RWPE2 (cell line): ENCODE measurements at places on chromosomes 5 and 9.

DNA sequence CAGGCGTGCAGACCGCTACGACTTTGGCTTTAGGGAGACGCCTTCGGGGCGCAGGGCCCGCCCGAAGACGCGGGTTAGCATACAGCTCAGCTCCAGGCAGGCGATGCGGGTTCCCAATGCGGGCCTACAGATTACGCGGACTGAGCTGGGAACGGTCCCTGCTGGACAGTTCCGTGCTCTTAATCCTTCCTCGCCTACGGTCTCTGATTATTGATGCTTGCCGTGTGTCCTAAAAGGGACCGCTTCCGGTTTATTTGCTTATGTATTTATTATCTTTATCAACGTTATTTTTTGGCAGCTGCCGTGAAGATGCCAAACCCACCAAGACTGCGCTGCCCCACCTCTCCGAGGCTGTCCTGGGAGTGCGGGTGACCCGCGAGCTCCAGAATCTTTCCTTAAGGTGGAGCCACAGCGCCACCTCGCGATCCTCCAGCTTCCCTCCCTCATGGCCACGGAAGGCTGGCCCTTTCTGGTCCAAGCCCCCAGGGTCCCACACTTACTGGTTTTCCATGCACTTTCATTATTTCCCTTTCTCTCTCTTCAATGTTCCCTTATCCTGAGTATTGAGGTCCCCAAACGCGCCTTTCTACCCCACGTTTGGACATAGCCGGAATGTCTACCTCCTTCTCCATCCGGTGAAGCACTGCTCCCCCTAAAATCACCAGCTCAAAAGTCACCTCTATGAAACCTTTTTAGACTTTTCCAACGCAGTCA lies 7.0 kb upstream of the EBF1 start:
- peaks cover 99% of the 10 kb centered on the region for H3K27me3 ChIP-seq
- no peaks in the 10 kb centered on the region for H3K36me3 ChIP-seq
- H3K27ac ChIP-seq = no peak overlapping the region
- no peak overlapping the region for H3K4me3 ChIP-seq
- no peak for DNase-seq

GRCh38 chr9:124320062-124320973 lies 62.6 kb downstream of the NEK6 start:
- no peaks in the 10 kb centered on the region for H3K4me1 ChIP-seq
- peaks cover 66% of the 10 kb centered on the region for H3K36me3 ChIP-seq
- H3K27me3 ChIP-seq = no peaks in the 10 kb centered on the region
- no peak overlapping the region for H3K4me3 ChIP-seq
- no peak for DNase-seq
- H3K27ac ChIP-seq = no peak overlapping the region

GRCh38 chr9:82553654-82554366 lies 509.1 kb downstream of the RASEF start:
- no peak overlapping the region for H3K4me3 ChIP-seq
- H3K27me3 ChIP-seq = no peaks in the 10 kb centered on the region
- no peaks in the 10 kb centered on the region for H3K36me3 ChIP-seq
- DNase-seq = no peak
- H3K27ac ChIP-seq = no peak overlapping the region

DNA sequence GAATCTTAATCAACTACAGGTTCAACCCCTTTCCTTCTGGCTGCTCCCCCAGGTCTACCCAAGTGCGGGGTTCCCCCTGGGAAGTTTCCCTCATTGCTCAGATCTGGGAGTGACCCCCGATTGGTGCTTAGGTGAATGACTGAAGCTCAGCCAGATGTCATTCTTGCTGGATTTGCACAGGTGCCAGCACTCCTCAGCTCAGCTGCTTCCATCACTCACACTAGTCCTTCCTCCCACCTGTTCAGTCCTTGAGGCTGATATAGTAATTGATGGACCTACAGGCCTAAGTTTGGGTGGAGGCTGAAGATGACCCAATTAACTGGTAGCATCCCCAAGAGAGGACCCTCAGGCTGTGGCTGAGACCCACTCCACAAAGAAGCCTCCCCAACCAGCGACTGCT lies 32.9 kb downstream of the PRLR start:
- peaks cover 10% of the 10 kb centered on the region for H3K27me3 ChIP-seq
- no peak overlapping the region for H3K27ac ChIP-seq
- DNase-seq = no peak
- no peaks in the 10 kb centered on the region for H3K36me3 ChIP-seq
- no peak overlapping the region for H3K4me3 ChIP-seq

GRCh38 chr9:71271602-71272001 lies 150.2 kb upstream of the TRPM3 start:
- no peak overlapping the region for H3K27ac ChIP-seq
- no peak for DNase-seq
- H3K27me3 ChIP-seq = no peaks in the 10 kb centered on the region

GRCh38 chr9:113682297-113682771 lies 193.8 kb upstream of the ZNF618 start:
- H3K4me1 ChIP-seq = no peaks in the 10 kb centered on the region
- no peaks in the 10 kb centered on the region for H3K36me3 ChIP-seq
- peaks cover 5% of the 10 kb centered on the region for H3K27me3 ChIP-seq
- no peak overlapping the region for H3K4me3 ChIP-seq
- no peak overlapping the region for H3K27ac ChIP-seq

- no peaks in the 10 kb centered on the region for H3K27me3 ChIP-seq
- H3K27ac ChIP-seq = no peak overlapping the region
- H3K4me3 ChIP-seq = no peak overlapping the region
Observed at GRCh38 chr5:143170104-143170503, 233.4 kb downstream of the NR3C1 start.

GRCh38 chr5:51889703-51890102 lies 506.5 kb downstream of the ISL1 start:
- H3K4me3 ChIP-seq = no peak overlapping the region
- H3K27ac ChIP-seq = no peak overlapping the region
- H3K27me3 ChIP-seq = no peaks in the 10 kb centered on the region
- no peaks in the 10 kb centered on the region for H3K36me3 ChIP-seq
- H3K4me1 ChIP-seq = peaks cover 3% of the 10 kb centered on the region

DNA sequence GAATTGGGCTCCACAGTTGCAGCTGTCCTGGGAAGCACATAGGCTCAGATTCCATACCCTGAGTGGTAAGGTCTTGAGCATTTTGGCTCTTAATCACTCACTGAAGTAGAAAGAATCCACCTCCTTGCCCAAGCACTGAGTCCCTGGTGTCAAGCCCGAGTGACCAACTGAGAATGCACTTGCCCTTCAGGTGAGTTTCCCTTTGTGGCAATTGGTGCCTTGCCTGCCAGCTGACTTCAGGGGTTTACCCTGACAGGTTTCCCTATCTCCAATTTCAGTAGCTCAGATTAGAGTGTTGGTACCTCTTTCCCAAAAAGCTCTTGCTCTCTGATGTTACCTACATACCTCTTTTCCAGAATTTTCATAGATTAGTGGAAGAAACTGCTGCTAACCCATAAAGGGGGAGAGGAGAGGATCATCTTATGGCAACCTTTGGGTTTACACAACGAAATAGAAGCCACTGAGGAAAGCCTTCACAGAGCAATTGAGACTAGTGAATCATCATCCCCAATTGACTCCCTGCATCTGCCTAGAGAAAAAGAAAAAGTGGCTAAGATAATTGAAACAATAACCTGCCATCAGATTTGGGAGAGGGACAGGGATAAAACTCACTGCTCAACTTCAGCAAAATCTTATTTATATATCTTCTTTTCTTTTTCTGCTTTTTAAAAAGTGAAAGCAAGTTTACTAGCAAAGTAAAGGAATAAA lies 48.6 kb downstream of the CCL28 start:
- H3K4me3 ChIP-seq = no peak overlapping the region
- no peak for DNase-seq
- H3K27me3 ChIP-seq = no peaks in the 10 kb centered on the region
- peak overlapping the region; percentile 10 for H3K27ac ChIP-seq
- H3K4me1 ChIP-seq = peaks cover 17% of the 10 kb centered on the region

DNA sequence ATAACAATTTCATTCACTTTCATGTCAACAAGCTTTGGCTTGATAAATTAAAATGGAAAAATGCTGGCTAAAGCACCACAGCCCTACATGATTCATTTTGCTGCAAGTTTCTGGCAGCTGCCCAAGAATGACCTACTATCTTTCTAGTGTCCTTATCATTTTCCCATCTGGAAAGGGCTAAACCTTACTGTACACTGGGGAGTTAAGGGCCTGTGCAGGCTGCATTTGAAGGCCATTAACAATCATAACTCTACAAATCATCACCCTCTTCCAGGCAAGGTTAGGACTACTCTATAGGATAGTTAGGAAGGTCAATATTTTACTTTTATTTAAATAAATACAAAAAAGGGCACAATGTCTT lies 579.7 kb upstream of the ZNF608 start:
- H3K27me3 ChIP-seq = no peaks in the 10 kb centered on the region
- DNase-seq = peak; percentile 77
- H3K36me3 ChIP-seq = no peaks in the 10 kb centered on the region; the same call in 1 of the 2 replicates
- peaks cover 8% of the 10 kb centered on the region for H3K4me1 ChIP-seq
- H3K27ac ChIP-seq = no peak overlapping the region

- H3K27ac ChIP-seq = no peak overlapping the region
- no peak for DNase-seq
- no peak overlapping the region for H3K4me3 ChIP-seq
- no peaks in the 10 kb centered on the region for H3K27me3 ChIP-seq
- H3K4me1 ChIP-seq = no peaks in the 10 kb centered on the region
Observed at GRCh38 chr5:32869216-32869615, 158.1 kb downstream of the NPR3 start.

DNA sequence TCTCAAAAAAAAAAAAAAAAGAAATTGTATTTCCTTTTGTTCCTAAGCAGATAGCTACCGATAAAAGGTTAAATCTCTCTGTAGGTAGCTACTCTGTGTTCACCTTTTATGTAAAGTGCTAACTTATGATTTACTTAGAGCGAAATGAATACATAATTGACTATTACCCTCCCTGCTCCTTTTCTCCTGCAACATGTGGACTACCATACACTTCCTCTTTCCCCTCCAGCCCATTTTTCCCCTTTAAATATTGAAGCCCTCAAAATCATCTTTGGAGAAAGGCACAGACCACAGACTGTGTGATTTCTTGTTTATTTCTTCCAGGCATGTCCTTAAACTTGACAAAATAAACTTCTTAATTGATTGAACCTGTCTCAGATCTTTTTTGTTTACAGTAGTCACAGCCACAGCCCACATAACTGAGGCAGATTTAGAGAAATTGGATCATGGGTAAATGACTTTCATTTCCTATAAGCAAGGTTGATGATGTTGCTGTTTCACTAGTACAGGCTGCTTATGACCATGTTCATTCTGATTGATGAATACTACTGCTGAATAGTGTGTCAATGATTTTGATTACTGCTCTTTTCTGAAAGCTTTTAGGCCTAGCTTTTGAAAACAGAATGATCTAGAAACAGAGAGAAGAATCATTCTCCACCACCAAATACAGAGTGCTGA lies 59.2 kb downstream of the PHAX start:
- no peak overlapping the region for H3K27ac ChIP-seq
- H3K4me3 ChIP-seq = no peak overlapping the region
- H3K36me3 ChIP-seq = no peaks in the 10 kb centered on the region
- no peaks in the 10 kb centered on the region for H3K27me3 ChIP-seq
- DNase-seq = no peak

GRCh38 chr5:125501396-125501795 lies 755.0 kb upstream of the ZNF608 start:
- H3K27ac ChIP-seq = no peak overlapping the region
- H3K36me3 ChIP-seq = no peaks in the 10 kb centered on the region
- DNase-seq = no peak
- peaks cover 9% of the 10 kb centered on the region for H3K4me1 ChIP-seq

- no peaks in the 10 kb centered on the region for H3K36me3 ChIP-seq
- DNase-seq = no peak
- no peak overlapping the region for H3K27ac ChIP-seq
- no peaks in the 10 kb centered on the region for H3K27me3 ChIP-seq
- no peaks in the 10 kb centered on the region for H3K4me1 ChIP-seq
- no peak overlapping the region for H3K4me3 ChIP-seq
Observed at GRCh38 chr5:82601861-82602260, 323.7 kb upstream of the RPS23 start.

GRCh38 chr5:115389799-115390382 lies 93.4 kb upstream of the CCDC112 start:
- no peak overlapping the region for H3K27ac ChIP-seq
- no peaks in the 10 kb centered on the region for H3K4me1 ChIP-seq
- DNase-seq = no peak
- no peaks in the 10 kb centered on the region for H3K27me3 ChIP-seq
- no peaks in the 10 kb centered on the region for H3K36me3 ChIP-seq

GRCh38 chr5:153399595-153399994 lies 90.9 kb upstream of the GRIA1 start:
- no peak for DNase-seq
- peaks cover 7% of the 10 kb centered on the region for H3K4me1 ChIP-seq
- H3K27me3 ChIP-seq = no peaks in the 10 kb centered on the region
- no peak overlapping the region for H3K27ac ChIP-seq
- no peak overlapping the region for H3K4me3 ChIP-seq

DNA sequence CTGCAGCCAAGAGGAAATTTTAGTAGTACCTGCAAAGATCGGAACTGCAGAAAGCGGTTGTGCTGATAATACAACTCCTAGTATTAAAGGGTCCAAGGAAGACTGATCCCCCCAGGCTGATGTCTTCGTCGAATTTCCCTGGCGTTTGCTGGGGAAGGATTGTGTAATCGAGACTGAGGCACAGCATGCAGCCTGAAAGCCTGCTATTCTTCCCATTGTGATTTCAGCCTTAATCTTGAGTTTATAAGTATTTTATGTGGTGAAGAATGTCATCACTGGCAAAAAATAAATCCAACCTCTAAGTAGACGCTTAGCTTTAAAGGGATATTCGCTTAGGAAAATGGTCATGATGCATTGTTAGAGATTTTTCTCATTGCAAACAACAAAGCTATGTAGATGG lies 21.3 kb upstream of the LMX1B start:
- no peak overlapping the region for H3K4me3 ChIP-seq
- no peak overlapping the region for H3K27ac ChIP-seq
- no peak for DNase-seq
- H3K27me3 ChIP-seq = peaks cover 6% of the 10 kb centered on the region

DNA sequence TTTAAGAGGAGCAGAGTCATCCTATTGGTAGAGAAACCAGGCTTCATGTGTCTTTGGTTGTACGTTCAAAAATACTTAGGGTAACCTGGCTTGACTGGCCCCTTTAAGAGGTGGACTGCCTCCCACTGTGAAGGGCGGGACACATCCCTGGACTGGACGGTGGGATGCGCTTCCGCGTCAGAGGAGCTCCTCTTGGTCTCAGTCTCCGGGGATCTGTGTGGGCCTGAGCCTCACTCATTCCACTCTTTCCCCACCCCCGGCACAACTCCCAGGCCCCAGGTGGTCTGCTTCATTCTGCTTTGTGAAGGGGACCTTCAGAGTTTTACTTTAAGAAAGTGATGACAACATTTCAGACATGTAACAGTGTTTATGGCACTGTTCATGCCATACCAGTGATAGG lies 601.1 kb downstream of the IRX1 start:
- no peak for DNase-seq
- H3K4me1 ChIP-seq = no peaks in the 10 kb centered on the region
- H3K27me3 ChIP-seq = no peaks in the 10 kb centered on the region
- H3K4me3 ChIP-seq = no peak overlapping the region
